ENCODE measurements at places on chromosomes 2 and 18.

DNA sequence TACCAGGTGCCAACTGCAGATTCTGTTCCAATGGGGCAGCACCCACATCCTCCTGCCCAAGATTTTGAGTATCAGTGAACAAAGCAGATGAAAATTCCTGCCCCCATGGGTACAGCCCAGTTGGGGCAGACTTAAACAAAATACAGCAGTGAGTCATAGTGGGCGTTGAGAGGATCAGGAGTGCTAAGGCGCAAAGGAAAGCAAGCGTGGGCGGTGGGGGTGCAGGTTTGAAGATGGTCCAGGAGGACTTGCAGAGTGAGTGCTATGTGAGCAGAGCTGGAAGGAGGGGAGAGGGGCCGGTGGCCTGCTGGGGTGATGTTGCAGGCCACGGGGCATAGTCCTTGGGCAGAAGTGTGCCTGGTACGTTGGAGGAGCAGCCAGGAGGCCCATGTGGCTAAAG, 24.7 kb downstream of the STEAP3 start:
- no peak for DNase-seq

DNA sequence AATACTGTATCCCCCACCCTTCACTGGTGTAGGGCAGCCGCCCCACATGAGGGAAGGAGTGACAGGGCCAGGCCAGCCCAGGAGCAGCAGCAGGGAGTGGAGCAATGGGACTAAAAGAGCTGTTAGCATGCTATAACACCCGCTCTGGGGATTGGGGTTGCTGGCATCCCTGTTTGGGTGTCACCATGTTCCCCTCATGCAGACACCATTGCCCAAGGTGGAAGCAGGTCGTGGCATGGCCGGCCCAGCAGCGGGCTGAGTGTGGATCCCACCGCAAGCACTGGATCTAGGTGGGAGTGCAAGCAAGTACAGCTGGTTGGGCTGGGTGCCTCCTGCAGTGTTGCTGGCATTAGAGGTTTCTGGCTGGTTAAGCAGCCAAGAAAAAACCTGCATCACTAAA, 3.3 kb upstream of the SULT6B1 start:
- no peak for DNase-seq

GRCh38 chr2:179429060-179429471, 164.4 kb upstream of the SESTD1 start:
- no peak for DNase-seq

GRCh38 chr18:12393998-12394397, 13.7 kb upstream of the PRELID3A start:
- no peak for DNase-seq

DNA sequence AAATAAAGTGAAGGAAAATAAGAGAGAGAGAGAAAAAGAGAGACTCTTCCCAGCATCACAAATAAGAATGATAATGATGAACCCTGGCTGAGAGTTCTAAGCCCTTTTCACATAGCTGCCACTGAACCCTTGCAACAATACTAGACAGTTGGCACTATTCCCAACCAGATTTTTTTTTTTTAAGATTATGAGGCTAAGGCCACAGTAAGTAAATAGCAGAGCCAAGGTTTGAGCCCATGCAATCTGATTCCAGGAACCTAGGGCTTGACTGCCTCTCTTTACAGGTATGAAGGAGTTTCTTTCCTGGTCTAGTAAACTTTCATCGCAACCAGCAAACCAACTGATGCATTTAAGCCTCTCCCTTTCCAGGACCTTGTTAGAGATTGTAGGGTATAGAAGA, 424.6 kb downstream of the NCKAP5 start:
- DNase-seq, result no peak

DNA sequence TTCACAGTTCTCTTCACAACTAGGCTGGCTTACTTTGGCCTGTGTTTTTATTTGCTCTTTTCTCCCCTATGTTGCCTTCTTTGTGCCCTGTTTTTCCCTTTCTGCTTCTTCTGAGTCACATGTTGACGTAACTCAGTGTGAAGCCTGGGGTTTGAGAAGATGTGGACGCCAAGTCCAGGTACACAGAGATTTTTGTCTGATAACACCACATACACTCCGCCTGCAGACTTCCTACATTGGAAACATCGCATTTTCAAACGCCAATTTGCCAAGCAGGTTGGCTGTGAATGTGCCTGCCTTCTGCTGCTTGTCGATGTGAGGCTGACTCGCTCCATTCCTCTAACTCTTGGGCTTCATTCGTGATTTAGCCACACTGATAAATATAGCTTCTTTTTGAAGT, 62.6 kb upstream of the FN1 start:
- no peak for DNase-seq

DNA sequence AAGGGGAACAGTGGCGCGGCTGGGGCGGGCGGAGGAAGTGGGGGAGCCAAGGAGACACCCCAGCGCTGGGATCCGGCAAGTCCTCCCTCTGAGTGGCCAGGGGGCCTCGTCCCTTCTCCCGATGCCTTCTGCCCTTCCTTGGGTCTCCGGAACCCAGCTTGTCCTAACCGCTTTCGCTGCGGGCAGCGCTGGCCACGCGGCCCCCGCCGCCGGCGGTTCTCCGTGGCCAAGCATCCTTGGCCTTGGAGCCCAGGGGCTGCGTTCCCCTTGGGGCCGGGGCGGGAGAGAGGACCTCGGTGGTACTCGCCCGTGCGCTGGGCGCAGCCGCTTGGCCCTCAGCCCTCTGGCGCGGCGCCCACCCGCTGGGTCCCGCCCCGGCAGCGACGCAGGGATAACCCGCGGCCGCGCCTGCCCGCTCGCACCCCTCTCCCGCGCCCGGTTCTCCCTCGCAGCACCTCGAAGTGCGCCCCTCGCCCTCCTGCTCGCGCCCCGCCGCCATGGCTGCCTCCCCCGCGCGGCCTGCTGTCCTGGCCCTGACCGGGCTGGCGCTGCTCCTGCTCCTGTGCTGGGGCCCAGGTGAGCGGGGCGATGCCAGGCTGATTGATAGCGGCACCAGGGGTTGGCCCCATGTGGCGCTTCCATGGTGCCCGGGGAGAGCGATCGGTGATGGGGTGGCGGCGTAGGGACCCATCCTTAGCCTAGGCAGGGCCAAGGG, 128.7 kb downstream of the UXS1 start:
- DNase-seq, result no peak

DNA sequence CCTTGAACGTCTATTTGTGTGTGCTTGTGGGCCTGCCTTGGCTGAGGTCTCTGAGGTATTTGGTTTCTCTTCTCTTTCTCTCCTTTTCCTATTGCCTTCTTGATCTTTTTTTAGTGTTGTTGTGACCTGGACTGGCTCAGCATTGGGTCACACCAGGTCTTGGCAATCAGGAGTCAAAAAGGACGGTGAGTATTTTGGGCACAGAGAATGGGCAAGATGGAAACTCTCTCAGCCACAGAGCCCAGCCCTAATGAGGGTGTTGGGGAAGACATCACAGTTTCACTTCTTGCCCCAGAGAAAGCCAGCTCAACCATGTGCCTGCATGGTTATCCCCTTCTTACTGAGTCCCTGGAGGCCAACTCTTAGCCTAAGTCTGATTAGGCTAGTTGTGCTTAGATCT, 13.7 kb upstream of the INO80C start:
- no peak for DNase-seq

GRCh38 chr2:192813341-192813740, 618.6 kb upstream of the TMEFF2 start:
- no peak for DNase-seq

DNA sequence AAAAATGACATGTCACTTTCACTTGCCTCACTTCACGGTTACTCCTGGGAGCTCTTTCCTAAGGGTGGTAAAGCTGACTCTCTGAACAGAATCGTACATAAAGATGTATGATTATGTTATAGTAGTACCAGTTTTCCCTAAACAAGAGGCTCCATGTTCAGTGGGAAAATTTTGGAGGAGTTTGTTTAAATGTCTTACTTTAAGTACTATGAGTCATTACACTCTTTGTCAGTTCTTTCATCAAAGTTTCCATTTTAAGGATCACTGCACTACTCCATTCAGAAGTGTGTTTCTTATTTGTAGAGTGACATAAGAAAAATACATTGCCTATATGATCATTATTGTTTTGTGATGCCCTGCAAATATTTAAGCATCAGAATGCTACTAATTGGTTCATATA, 121.1 kb upstream of the FIGN start:
- no peak for DNase-seq

- DNase-seq, result no peak
Measured at GRCh38 chr2:237242091-237242536, 156.4 kb downstream of the COPS8 start.

- DNase-seq, result no peak
Measured at GRCh38 chr2:12684471-12684936, 32.2 kb upstream of the TRIB2 start.

DNA sequence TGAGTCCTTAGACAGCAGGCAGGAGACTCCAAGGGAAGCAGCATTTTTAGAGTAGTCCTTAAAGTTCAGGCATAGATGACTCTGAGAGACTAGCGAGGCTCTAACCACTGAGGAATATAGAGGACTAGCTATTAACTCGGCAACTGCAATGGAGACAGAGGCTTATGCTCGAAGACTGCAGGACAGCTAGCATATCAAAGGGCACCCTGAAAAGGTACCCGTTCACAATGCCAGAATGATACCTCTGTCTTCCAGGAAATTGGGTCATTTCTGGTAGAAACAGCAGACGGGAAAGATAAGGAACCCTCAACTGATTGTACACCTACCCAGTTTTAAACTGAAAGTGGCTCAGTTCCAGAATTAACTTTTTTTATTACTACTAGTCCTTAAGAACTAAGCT, 1204.0 kb upstream of the ZEB2 start:
- no peak for DNase-seq

DNA sequence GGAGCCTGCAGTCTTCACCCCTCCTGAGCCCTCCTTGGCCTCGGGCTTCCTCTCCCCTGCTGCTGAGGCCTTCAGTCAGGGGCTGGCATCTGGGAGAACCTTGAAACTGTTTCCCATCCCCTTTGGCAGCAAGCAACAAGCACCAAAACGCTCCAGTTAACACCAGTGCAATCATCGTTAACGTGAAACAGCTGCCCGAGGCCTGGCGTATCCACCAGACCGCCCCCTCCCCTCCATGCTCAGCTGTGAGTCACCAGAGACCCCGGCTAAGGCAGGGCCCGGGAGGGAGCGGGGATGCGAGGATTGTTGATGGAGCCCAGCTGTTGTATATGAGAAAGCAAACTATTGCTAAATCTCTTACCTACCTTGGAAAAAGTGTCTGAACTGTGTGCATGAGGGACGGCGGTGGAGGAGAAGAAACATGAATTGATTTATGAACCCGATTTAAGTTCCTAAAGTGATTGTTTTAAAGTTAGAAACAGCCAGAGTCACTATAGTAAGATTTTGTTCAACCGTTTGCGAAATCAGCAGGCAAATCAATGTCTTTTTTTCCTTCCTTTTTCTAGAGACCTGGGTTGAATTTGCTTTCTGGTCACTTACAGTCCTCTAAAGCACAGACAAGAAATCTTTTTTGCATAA, 5.2 kb downstream of the ZFP36L2 start:
- DNase-seq, result no peak

DNA sequence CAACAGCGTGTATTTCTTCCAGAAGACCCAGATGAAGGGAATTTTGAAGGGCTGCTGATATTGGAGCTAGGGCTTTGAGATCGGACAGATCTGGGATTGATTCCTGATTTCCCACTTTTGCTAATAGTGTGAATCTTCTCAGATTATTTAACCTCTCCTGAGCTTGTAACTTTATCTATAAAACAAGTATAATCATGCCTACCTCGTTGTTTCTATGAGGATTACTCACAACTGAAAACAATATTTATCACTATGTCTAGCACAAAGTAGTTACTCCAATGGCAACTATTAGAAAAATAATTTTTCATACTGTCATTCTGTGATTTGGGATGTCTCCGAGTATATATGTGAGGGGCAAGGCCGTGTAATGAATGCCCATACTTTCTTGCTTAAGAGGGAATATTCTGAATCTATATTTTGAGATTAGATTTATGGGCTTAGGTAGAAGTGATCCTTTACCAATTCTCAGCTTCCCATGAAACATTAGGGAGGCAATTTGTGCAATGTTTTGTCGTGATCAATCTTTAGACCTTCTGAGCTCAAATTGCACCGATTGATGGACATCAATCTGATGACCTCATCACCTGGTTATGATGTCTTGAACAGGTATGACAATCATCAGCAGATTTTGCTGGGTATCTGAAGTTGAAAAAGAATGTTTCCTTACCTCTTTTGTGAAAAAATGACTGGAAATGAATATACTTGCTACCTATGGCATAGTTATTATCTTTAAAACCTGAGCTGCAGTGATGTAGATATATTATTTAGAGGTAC, 339.9 kb downstream of the KCNS3 start:
- DNase-seq, result no peak

DNA sequence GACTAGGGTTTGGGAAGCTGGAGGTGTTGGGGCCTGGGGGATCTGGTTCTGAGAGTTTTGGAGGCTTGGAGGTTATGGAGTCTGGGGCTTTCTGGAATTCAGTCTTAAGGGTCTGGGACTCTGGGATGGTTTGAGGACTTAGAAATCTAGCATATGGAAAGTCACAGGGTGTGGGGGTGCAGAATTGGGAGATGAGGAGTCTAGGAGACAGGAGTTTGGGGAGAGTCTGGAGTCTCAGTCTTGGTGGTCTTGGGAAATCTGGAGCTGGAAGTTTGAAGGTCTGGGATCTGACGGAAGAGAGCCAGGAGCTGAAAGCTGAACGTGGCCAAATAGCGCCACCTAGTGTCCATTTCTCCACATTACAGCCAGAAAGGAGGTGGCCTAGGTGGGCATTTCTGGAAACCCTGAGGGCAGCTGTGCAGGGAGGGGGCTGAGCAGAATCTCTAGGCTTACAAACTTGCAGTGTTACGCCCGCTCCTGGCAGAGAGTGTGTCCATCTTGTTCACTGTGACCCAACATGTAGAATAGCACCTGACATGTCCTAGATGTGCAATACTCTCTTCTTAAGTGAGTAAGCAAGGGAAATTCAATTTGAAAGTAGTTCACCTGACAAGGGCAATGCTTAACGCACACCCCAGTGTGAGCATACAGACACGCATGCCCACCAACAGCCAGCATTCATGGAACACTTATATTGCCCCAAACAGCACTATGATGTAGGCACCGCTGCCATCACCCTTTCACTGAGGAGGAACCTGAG, 204.8 kb downstream of the TFCP2L1 start:
- DNase-seq, result peak; percentile 21

- no peak for DNase-seq
Measured at GRCh38 chr18:3305933-3306332, 44.0 kb downstream of the MYL12B start.

DNA sequence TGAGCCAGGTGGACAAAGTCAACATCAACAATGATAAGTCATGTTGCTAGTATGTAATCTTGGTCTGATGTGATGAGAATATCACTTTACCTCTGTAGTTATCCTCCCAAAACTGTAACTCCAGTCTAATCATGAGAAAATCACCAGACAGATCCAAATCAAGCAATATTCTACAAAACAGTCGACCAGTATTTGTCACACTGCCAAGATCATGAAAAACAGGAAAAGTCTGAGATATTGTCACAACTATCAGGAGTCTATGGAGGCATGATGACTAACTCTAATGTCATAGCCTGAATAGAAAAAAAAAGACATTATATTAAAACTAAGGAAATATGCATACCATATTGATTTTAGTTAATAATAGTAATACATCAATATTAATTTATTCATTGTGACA, 1883.3 kb upstream of the CELF4 start:
- no peak for DNase-seq
